ENCODE measurements at places on chromosomes 3 and 15. TPM values are rescaled to one million over a fixed set of nuclear protein-coding genes. Genes with fewer than 3 reads are reported as not detected.

SLC28A2 gene
- total RNA-seq, result not detected

ITIH3 gene
- total RNA-seq, result not detected

NEK10 gene
- total RNA-seq, result 38.5 TPM

CCRL2 gene
- total RNA-seq, result 0.29 TPM

C2CD4A gene
- not detected for total RNA-seq

TMCO5A gene
- not detected for total RNA-seq

ZCWPW2 gene
- total RNA-seq, result 1.3 TPM

ZBTB38 gene
- total RNA-seq, result 203 TPM

DOCK3 gene
- 0.29 TPM for total RNA-seq

RAB7A gene
- 66.2 TPM for total RNA-seq

GOLGA6L9 gene
- 1.6 TPM for total RNA-seq

TRPM7 gene
- 66.8 TPM for total RNA-seq

C3orf20 gene
- under 0.01 TPM for total RNA-seq

TRIM42 gene
- not detected for total RNA-seq

SLC27A2 gene
- total RNA-seq, result not detected

IGDCC3 gene
- not detected for total RNA-seq

GABRR3 gene
- not detected for total RNA-seq

GOLGA8T gene
- total RNA-seq, result not detected

ADIPOQ gene
- under 0.01 TPM for total RNA-seq

ACOX2 gene
- total RNA-seq, result 26.5 TPM

Measured in smooth muscle cell of trachea (primary cell).